COLO829 (cell line): ENCODE measurements at places on chromosomes 1 and 21.

DNA sequence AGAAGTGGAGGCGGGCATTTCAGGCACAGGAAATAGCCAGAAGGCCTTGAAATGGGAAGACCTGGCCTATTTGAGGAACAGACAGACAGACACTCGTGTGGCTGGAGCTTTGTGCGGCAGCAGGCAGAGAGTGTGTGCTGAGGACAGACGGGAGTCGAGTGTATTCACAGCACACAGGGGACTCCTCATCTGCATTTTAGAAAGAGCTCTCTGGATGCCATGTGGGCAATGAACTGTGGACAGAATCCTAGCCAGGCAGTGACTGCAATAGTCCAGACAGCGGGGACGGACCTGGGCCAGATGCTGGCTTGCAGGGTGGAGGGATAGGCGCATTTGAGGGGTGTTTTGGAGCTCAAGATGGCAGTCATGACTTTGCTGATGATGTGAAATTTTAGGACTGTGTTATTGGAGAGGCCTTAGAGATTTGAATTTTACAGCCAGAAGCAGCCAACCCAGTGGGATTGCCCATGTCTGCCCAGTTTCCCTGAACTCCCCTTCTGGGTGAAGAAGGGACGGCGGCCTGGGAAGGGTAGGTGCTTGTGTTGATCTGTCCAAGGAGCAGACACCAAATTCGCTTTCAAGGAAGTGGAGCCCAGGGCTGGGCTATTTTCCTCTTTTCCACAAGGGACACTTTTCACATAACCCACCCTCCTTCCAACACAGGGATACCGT, 43.7 kb downstream of the CHAF1B start:
- DNase-seq, result no peak

GRCh38 chr1:235712812-235713211, 63.2 kb upstream of the GNG4 start:
- no peak for DNase-seq

GRCh38 chr1:223712850-223713474, 623 bp downstream of the CAPN2 start:
- DNase-seq, result no peak

GRCh38 chr1:207903767-207904166, 7.2 kb downstream of the CD34 start:
- no peak for DNase-seq

- DNase-seq, result no peak
Observed at GRCh38 chr1:77400781-77401180, 119.0 kb downstream of the AK5 start.

DNA sequence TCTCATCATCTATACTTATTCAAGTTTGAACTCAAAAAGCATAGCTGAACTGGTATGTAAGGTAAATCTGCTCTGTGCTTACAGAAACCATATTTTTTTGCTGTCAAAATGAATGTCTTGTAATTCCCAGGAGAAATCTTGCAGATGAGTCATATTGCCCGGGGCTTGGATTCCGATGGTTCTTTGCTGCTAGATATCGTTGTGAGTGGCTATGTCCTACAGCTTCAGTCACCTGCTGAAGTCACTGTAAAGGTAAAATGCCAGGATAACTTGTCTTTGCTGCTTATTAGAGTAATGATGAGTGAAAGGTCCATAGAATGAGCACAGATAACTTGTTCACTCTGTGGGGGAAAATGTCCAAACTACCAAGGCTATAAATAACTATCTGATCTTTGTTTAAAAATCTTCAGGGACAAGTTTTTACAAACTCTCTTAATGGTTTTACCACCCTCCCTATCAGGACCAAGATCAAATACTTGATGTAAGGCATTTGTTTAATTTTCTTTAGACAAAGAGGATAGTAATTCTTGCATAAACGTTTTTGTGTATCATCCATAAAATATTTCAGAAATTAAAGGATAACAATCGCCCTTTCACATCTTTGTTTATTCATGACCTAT, 222.3 kb downstream of the TPR start:
- DNase-seq, result peak; percentile 82

GRCh38 chr21:46078978-46079351, 18.9 kb upstream of the COL6A2 start:
- no peak for DNase-seq

- no peak for DNase-seq
Observed at GRCh38 chr1:57082711-57083439, 117.1 kb upstream of the C8B start.

- no peak for DNase-seq
Observed at GRCh38 chr1:20319456-20320220, 29.0 kb downstream of the VWA5B1 start.

DNA sequence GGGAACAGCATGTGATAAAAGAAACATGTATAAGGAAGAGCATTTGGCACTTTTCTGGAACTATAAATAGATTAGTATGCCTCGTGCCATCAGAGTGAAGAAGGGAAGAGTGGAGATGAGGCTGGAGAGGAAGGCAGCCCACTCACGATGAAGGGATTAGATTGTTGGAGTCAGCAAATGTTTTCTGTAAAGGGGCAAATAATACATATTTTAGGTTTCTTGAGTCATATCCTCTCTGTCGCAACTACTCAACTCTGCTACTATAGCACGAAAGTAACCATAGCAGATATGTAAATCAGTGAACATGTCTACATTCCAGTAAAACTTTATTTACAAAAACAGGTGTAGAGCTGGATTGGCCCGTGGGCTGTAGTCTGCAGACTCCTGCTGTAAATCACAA, 147.8 kb downstream of the TENT5C start:
- no peak for DNase-seq

- DNase-seq, result no peak
Observed at GRCh38 chr1:42186152-42186551, 21.6 kb upstream of the GUCA2A start.

DNA sequence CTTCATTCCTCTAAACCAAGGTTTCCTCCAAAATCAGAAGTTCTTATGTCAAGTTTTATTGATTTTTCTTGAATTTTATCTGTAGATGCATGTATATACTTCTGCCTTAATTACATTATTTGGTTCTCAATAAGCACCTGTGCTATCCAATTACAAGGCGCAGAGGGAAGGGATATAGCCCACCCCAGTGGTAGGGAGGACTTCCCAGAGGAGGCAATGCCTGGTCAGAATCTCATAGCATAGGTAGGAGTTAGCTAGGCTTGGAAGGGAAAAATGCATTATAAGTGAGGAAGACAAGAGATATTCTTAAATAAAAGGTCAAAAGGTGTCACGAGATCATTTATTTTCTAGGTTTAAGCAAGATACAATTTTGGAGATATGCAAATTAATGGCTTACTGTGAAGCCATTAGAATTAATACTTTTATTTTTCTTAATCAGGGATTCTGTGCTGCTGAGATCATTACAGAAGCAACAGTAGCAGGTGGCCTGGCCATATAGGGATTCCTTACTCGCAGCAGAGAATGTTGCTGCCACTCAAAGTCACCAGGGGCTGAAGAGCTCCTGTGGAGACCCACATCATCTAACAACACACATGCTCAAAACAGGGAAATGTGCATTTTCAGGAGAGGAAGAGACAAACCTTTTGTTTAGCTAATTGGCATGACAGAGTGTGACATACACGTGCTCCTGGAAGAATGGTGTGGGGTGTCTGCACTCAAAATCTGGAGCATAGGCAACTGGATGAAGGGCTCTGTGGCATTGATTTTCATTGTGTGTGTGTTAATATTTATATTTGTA, 178.3 kb downstream of the ATG4C start:
- no peak for DNase-seq

DNA sequence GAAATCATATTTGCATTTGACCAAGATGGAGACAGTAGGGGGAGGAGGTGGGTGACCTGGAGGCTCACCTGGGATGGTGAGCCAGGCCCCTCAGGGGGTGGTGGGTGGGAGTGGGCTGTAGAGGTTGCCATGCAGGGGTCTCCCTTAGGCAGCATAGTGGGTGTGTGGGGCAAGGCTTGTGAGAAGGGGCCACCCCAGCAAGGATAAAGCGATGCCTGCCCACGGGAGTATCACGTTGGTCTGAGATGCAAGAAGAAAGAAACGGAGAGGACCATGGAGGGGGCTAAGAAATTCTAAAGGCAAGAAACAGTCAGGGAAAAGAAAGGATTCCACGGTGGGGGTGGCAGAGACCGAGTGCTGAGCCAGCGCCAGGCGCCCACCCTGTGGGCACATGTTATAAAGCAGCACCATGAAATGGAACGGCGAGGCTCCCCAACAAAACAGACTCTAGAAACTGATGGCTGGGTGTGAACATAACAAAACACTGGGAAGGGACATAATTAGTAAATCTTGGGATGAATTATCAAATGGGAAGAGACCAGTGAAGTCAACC, 11.7 kb upstream of the C2CD2 start:
- DNase-seq, result no peak

GRCh38 chr1:172287208-172287607, 133.3 kb upstream of the C1orf105 start:
- DNase-seq, result no peak

DNA sequence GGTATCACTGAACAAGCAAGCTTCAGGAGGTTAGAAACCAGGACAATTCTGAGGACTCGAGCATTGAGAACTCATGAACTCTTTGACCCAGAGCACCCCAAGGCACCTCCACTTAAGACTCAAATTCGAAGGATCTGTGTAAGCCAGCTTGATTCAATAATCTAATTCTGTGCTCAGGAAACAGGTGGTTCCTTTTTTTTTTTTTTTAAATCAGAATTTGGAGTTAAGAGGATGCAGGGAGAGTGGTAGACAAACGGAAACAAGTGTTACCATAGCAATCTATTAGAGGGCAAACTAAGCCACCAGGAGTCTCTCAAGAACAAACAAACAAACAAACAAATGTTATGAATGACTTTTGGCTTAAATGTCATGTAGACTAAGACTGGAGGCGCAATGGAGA, 53.8 kb upstream of the DPH5 start:
- no peak for DNase-seq

DNA sequence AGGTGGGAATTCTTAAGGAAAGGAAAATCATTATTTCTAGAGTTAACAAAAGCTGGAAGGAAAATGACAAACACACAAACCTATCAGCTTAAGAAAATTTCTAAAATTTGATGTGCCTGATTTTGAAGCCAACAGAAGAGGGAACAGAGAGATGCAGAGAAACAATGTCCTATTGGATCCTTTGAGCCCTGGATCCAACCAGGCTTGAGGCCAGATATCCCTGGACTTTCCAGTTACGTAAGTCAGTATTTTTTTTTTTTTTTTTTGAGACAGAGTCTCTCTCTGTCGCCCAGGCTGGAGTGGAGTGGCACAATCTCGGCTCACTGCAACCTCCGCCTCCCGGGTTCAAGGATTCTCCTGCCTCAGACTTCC, 648.9 kb downstream of the KIF26B start:
- no peak for DNase-seq

DNA sequence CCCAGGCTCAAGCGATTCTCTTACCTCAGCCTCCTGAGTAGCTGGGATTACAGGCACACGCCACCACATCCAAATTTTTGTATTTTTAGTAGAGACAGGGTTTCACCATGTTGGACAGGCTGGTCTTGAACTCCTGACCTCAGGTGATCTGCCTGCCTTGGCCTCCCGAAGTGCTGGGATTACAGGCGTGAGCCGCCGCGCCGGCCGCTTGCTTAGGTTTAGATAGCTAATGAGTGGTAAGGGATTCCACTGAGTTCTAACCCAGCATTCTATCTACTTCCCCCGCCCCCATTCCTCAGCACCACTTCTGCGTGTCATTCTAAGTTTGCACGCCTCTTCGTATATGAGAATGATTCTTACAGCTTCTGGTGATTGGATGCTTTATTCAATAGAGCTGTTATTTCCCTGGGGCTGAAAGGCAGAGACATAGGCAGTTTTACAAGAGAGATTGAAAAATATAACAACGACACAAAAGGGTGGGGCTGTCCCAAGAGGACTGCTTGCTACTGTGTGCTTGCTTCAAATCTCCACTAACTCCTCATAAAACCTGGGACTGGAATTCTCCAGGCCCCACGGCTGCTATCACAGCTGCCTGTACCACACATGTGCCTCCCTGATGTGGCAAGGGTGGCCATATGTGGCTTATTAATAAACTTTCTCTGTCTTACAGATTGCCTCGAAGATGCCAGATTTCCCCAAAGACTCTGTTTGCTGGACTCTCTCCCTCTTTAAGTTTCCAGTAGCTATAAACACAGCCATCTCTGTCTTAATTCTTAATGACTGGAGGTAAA, 23.7 kb upstream of the GREM2 start:
- DNase-seq, result no peak

- DNase-seq, result peak; percentile 80
Observed at GRCh38 chr21:32702702-32703101, 25.1 kb downstream of the SYNJ1 start.

- no peak for DNase-seq
Observed at GRCh38 chr21:41680444-41681347, 86.2 kb downstream of the RIPK4 start.

- no peak for DNase-seq
Observed at GRCh38 chr1:175717610-175718540, 25.5 kb downstream of the TNR start.

DNA sequence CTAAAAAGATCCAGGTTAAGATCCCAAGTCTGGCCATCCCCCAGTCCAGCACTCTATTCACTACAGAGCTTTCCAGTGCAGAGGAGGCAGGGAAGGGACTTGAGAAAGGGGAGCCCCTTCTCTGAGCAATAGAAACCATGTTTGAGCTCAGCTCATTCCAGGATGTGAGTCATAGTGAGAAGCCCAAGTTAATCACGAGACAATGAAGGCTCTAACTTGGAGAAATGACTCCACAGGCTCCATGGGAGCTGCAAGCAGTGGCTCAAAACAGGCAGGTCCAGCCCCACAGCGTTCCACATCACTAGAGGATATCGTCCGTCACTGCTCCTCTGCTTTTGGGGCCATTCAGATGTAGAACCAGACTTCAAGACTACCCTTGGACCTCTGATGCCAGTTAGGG, 59.1 kb downstream of the CAMK2N1 start:
- DNase-seq, result peak; percentile 67

DNA sequence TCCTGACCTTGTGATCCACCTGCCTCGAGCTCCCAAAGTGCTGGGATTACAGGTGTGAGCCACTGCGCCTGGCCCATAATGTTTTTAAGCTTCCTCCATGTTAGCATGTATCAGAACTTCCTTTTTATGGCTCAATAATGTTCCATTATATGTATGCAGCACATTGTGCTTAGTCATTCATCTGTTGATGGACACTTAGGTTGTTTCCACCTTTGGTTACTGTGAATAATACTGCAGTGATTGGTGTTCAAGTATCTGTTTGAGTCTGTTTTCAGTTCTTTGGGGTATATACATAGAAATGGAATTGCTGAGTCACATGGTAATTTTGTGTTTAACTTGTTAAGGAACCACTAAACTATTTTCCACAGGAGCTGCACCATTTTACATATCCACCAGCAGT, 17.7 kb downstream of the CMPK1 start:
- DNase-seq, result no peak

DNA sequence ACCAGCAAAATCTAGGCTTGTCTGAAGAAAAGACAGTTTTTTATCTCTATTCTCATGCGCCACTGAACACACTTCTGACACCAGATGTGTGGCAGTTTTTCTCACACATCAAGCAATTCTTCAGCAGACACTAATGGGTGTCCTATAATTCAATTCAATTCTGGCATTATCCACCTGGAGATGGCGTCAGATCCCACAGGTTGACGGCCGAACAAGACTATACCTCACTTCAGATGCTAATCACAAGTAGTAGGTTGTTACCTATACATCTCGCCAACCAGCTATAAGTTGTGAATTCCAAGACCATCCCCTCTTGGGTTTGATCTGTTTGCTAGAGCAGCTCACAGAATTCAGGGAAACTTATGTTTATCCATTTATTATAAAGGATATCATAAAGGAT, 89.9 kb upstream of the ARTN start:
- DNase-seq, result no peak
